Effector memory CD4-positive, alpha-beta T cell (primary cell): ENCODE measurements at places on chromosomes 3 and 15.

DNA sequence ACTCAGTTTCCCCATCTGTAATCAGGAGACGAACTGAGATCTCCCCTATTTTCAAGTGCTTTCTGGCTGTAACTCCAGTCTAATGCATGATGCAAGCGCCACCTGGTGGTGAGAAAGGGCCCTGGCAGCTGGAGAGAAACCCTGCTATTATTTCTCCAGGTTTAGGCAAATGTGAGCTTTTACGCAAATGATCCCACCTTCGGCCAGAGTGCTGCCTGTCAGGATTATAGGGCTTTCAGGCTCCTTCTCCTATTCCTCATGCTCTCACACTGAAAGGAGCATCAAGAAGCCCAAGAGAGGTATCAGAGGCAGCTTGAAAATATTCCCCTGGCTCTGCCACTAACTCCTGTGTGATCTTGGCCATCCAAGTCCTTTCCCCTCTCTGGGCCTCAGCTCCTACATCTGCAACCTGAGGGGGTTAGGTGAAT, 93.9 kb upstream of the RASGRF1 start:
- DNase-seq, result peak; percentile 8

GRCh38 chr3:47899495-47900108, 96.7 kb downstream of the DHX30 start:
- DNase-seq, result no peak

GRCh38 chr3:48952510-48953118, 34.0 kb downstream of the ARIH2 start:
- DNase-seq, result peak; percentile 25

DNA sequence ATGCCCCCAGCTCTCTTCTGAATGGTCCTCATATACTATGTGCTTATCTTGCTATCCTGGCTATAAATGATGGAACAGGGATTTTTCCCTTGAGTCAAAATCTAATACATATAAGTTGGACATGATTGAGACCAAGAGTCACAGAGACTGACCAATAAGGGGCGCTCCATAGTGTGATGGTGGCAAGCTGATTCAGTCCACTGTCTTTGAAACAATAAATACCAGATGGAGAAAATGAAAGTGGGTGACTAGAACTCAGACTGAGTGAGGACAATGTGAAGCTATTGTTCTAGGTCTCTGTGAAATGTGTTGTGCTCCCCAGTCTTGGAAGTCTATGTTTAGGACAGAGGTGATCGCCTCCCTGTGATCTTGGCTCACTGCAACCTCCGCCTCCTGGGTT, 10.6 kb upstream of the FSTL1 start:
- DNase-seq, result no peak

DNA sequence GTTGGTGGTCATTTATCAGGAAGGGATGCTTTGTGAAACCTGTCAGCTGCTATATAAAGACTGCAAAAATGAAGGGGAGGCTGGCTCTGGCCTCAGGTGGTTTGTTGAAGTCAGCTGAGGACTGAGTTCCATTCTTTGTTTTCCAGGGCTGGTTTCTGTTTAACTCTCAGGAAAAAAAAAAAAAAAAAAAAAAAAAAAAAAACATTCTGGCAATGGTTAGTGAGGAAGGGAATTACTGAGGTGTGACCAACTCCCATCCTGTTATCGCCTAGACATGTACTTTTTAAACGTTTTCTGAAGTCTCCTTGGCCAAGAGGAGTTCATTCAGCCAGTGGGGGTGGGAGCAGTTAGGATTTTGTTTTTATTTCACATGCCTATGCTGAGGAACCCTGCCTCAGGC, 316.3 kb downstream of the OXSM start:
- DNase-seq, result no peak

GRCh38 chr3:194093842-194094241, 42.1 kb upstream of the HES1 start:
- DNase-seq, result no peak

DNA sequence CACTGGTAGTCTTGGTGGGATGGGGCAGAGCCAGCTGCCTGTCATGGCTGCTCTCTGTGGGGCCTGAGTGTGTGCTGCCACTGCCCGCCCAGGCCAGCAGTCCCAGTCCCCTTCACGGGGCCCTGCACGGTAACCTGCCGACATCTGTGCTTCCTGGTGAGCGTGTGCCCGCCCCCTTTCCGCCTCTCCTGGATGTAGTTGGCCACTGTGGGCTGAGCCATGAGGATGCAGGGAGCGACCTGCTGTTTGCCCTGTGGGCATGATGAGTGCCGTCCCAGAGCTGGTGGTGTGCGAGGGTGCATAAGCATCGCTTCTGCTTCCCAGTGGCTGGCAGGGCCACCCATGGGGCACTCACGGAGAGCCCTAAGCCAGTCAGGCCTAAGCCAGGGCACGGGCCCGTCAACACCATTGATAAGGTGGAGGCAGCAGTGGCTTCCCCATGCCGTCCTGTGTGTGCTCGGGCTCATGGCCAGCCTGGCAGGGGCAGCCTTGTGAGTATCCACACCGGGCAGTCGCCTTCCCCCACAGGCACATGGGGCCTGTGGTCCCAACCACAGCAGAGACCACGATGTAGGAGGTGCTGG, 14.6 kb downstream of the PLXNA1 start:
- no peak for DNase-seq

DNA sequence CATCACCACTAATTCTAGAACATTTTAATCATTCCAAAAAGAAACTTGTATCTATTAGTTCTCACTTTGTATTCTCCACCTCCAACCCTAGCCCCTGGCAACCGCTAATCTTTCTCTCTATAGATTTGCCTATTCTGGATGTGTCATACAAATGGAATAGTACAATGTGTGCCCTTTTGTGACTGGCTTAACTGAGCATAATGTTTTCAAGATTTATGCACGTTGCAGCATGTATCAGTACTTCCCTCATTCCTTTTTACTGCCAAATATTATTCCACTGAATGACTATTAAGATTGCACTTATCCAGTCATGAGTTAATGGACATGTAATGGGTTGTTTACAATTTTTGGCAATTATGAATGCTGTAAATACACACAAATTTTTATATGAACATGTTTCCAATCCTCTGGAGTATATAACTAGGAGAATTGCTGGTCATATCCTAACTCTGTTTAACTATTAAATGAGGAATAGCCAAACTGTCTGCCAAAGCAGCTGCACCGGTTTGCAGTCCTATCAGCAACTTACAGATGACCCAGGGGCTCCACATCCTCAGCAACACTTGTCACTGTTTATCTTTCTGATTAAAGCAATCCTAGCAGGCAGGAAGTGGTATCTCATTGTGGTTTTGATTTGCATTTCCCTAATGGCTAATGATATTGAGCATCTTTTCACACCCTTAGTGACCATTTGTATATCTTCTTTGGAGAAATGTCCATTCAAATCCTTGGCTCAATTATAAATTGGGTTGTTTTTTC, 42.9 kb downstream of the DCUN1D1 start:
- DNase-seq, result no peak

DNA sequence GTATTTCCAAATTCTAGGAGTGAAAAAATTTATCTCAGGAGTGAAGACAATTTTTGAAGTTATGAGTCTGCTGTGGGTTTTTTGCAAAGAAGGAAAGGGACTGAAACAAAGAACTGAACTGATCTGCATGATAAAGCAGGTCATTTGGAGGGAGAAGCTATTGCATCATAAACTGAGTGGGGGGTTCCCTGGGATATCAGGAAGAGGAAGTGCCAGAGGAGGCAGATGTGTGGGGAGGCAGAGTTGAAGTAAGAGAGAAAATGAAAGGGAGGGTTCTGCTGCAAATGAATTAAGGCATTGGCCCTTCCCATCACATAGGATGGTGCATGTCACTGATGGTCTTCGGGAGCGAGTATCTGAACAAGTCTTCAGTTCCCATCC, 379.2 kb downstream of the VPS13C start:
- no peak for DNase-seq

- DNase-seq, result no peak
Observed at GRCh38 chr3:32940726-32941125, 10.7 kb upstream of the CCR4 start.

DNA sequence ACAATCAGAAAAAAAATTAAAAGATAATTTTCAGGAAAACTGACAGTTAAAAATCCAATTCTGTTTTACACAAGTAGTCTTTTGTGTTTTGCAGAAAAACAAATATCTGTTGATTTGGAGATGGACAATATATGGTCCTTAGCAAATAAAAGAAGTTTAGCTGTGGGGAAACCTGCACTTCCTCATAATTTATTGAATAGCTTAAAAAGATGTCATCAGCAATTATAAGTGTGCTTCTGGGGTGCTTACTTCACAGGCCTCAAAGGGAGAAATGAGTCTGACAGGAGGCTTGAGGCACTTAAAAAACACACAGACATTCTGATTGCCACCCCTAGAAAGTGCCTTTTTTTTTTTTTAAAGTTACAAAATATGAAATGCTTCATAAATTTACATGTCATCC, 31.6 kb upstream of the CERS3 start:
- DNase-seq, result no peak

GRCh38 chr3:110459021-110459420, 612.6 kb upstream of the NECTIN3 start:
- no peak for DNase-seq

DNA sequence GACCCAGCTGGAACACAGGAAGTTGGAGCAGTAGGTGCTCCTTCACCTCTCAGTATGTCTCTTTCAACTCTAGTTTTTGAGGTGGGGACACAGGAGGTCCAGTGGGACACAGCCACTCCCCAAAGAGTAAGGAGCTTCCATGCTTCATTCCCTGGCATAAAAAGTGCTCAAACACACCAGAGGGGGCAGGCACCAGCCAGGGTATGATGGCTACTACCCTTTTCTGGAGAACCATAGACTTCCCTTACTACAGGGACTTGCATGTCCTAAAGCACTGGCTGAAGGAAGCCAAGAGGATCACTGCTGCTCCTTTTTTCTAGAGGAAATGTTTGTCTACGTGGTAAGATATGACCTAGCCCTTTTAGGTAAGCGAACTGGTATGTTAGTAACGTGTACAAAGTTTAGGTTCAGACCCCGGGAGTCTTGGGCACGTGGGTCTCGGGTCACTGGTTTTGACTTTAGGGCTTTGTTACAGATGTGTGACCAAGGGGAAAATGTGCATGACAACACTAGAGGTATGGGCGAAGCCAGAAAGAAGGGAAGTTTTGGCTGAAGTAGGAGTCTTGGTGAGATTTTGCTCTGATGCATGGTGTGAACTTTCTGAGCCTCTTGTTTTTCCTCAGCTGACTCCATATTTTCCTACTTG, 11.9 kb downstream of the IL17RB start:
- no peak for DNase-seq

DNA sequence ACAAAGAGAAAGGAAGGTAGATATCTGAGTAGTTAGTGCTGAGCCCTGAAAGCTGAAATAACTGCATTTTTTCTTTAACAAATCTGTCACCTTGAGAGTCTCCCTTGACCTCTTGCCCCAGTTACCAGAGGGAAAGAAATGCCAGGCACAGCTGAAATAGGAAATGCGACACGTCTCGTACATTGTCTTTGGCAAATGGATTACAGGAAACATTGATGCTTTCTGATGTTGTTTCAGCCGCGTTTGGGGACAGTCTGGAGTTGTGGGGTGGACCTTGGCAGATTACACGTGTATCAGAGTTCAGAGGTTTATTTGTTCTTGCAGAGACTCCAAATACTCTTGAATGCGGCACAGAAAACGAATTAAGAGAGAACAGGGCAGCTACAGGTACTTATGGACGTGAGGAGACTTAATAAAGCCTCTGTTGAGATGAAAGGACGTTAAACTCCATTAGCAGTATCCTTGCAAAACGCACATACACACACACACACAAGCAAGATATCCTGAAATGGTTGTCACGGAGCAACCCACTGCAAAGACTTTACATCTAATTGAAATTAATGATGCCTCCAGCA, 272.8 kb upstream of the RORA start:
- no peak for DNase-seq

DNA sequence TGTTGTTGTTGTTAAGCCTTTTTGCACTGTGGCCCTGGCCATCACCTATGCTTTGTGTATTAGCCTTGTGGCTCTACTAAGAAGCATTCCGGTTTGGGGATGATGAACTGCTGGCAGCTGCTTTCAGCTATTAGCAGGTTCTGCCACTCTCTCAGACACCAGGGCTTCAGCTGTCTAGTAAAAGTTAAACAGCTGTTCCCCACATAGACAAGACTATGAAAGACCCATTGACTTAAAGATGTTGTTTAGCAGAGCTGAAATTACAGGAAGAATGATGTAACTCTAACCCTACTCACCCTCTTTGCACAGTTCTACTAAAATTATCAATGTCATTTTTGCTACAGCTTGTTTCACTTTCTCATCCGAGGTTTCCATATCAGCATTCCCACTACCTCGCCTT, 131.2 kb upstream of the CGNL1 start:
- no peak for DNase-seq

DNA sequence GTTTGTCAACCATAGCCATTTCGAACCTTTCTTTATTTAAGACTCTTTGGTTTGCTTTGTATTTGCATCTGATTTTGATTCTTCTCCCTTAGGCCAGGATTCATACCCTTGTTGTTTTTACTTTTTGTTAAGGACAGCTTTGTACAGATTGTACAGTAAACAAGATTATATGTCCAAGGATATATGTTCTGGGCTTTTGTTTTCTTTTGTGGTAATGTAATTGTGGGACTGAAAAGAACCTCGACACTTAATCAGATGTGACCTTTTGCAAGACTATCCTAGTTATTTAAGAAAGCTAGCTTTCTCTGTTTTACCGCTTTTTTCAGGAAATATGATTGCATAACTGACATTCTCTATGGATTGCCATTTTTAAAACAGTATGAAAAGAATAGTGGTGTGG, 67.0 kb upstream of the SAMMSON start:
- DNase-seq, result no peak
